AG10803 (cell line): ENCODE measurements at places on chromosomes 4 and X.
A peak's percentile ranks its signal among the peaks of the same experiment; 100 is the strongest.

DNA sequence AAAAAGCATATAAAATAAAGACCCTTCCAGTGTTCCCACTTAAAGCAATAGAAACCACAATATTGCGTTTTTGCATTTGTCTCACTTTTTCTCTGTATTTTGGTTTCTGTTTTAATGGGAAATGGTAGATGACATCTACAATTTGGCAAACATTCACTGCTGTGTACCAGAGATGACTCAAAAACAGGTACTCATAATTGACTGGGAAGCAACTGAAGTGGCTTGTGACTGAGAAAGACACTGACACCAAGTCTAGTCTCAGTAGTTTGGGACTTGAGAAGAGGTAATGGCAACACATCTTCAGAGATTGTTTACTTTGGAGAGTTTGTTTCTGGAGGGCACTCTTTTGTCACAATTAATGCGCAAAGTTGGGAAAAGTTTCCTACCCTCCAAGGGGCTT, 42.0 kb downstream of the AREG start:
- DNase-seq, result no peak

DNA sequence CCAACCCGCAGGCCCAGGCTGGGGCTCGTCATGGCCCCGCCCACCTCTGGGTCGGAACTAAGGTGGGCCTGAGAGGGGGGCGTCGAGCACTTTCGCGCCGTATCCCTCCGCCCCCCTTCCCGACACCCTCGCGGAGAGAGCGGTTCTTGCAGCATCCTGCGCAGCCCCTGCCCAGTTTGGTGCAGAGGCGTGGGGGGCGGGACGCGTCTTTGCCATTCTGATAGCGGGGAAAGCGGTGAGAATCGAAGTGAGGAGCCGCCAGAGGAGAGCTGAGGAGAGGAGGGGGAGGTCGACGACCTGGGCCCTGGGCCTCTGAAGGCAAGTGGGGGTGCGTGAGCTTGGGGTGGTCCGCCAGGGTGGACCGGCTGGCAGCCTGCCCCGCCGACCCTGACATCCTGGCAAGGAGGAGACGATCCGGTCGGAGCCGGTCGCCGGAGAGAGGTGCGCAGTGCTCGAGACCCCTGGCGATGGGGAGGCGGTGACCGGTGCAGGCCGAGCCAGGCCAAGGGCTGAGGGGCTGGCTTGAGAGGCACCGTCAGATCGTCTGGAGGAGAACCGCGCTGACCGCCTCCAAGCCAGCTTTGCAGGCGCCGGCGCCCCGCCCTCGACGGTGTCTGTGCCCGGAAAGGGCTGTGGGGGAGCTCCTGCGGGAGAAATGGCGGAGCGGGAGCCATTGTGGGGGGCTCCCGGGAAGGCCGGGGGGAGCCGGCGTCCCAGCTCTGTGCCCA, 25.5 kb downstream of the GPRASP3 start:
- peak; percentile 16 for DNase-seq

DNA sequence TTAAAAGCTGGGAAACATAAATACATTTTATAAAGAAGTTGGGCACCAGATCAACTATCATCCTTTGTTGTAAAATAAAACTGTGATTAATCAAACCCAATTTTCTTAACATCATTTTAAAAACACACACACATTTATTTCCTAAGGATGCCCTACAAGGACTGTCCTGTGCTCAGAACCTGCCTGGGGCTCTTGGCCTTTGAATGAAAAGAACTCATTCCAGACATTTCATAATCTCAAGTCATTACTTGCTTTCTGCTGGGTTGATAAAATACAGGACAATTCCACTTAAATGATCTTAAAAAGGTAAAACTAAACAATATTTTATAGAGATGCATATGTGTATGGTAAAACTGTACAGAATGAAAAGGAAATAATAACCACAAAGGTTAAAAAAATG, 2.8 kb downstream of the SH3D19 start:
- DNase-seq, result peak; percentile 7

DNA sequence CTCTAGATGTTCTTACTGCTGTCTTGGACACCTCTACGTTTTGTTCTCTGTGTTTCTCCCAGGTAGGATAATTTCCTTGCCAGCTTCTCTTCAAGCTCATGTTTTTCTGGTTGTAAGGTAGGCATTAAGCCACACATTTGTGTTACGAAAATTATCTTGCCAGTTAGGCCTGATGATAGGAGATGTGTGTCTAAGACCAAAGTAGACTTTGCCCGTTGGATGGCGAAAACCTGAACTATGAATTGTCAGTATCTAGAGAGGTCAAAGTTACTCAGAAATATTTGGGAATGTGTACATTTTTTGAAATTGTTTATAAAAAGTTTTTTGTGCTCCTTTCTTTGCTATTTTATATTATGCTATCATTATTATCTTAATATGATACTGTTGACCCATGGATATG, 72.8 kb downstream of the FHIP1A start:
- no peak for DNase-seq

DNA sequence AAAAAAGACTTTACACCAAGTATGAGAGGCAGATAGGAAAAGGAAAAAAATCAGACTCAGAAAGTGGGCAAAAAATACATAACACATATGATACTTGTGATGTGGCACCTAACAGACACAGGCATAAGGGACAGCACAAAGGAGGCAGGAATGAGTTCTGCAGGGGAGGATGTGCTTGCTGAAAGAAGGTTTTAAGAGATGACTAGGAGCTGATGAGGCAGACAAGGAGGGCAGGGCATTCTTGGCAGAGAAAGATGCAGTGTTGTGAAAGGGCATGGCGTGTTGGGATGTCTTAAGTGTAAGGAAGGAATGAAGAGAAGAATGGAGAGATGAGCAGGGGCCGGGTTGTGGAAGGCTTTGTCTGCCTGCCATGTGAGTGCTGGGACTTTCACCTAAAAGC, 49.7 kb upstream of the TMEM154 start:
- peak; percentile 68 for DNase-seq
